Sigmoid colon (tissue), 7 donors: ENCODE measurements at places on chromosomes 1 and 21. TPM values are rescaled to one million over a fixed set of nuclear protein-coding genes. Genes with fewer than 3 reads are reported as not detected.

Gene FAM131C
- polyA plus RNA-seq: 0.12 TPM

Gene DVL1
- polyA plus RNA-seq: 25.8 TPM

Gene DENND2D
- 34.2 TPM for polyA plus RNA-seq

Gene KIAA1614
- 1.8 TPM for polyA plus RNA-seq

Gene USP21
- 22.2 TPM for polyA plus RNA-seq

Gene KLF17
- not detected for polyA plus RNA-seq

Gene SLAMF9
- polyA plus RNA-seq: 0.15 TPM

GRCh38 chr1:65963156-65963888 is 170.6 kb downstream of the PDE4B start:
- no peak for DNase-seq

- DNase-seq: no peak
These were observed 711.2 kb downstream of the KCNT2 start for GRCh38 chr1:195897076-195897475.

DNA sequence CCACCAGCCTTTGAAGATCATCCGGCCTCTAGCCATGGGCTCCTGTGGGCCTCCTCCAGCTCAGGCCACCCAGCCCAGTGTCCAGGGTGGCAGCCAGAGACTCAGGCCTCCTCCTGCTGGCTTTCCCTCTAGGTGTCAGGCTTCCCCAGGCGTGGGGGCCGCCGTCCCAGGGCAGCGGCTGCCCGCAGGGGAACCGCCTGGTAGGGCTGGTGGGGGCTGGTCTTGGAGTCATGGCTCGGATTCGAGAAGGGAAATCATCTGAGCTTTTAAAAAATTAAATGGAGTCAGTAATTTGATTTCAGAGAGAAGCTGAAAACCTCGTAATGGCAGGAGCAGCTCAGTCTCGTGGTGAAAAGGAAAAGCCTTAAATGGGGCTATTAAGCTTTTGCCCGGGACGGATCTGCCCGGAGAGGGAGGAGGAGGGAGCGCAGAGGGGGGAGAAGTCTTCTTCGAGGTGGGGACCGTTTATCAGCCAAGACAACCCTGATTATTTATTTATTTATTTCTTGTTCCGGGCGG is 66.4 kb upstream of the TARDBP start:
- DNase-seq: no peak

GRCh38 chr21:29501451-29501850 is 202.7 kb downstream of the BACH1 start:
- no peak for DNase-seq

DNA sequence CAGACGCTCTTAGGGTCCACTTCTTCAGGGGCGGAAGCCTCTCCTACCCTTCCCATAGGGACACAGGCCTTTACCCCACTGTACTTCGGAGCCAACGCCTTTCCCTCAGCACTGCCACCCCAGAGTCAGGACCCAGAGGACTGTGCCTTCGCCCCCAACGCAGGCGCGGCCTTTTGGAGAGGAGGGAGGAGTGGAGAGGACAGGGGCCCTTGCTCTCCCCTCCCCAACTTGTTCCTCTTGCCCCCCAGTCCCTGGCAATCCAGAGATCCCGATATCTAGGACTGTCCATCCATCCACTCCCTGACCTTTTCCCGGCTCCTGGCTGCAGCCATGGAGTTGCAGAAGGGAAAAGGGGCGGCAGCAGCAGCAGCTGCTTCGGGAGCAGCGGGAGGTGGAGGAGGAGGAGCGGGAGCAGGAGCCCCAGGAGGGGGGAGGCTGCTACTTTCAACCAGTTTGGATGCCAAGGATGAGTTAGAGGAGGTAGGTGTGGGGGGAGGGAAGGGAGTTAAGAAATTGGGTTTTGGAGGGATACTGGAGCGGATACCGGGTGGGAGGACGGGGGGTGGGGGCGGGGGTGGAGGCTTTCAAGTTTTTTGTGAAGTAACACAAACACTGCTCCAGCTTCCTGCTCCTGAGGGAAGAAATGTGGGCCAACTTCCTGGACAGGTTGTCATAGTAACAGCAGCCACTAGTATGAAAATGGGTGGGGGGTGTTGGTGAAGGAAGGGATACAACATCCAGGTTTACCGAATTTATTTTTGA is 636 bp downstream of the INTS3 start:
- peak; percentile 86 for DNase-seq

DNA sequence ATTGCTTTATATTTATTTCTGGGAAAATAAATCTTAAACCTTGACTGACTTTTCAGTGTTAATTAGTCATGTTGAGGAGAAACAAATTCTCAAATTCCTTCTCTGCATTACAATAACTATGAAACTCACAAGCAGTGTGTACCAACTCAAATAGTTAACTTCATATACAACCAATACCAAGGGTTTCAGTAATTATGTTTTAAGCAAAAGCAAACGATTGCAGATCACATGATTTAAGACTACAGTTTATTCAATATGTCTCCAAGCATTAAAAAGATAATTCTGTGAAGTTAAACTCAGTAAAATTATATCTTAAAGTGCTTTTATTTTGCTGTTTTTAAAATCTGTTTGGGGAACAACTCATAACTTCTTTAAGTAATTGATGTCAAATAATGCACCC is 28.6 kb downstream of the PCSK9 start:
- DNase-seq: no peak

DNA sequence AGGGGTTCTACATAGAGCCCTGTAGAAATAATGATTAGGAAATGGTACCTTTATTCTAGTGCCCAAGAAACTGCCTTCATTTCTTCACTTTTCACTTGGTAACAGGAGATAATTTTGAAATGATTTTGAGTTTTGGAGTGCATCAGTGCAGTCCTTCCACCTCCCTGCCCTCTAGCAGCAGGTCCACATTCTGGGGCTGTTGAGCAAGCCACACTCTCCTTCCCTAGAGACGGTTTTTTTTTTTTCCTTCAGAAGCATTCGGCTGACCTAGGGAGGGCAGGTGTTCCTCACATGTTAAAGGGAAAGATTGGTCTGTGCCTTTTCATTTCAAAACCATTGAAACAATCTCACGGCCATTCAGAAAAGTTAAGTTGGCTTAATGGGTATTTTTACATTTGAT is 39.8 kb downstream of the SLC37A1 start:
- DNase-seq: no peak

GRCh38 chr1:100414693-100415497 is 62.6 kb downstream of the CDC14A start:
- DNase-seq: no peak

DNA sequence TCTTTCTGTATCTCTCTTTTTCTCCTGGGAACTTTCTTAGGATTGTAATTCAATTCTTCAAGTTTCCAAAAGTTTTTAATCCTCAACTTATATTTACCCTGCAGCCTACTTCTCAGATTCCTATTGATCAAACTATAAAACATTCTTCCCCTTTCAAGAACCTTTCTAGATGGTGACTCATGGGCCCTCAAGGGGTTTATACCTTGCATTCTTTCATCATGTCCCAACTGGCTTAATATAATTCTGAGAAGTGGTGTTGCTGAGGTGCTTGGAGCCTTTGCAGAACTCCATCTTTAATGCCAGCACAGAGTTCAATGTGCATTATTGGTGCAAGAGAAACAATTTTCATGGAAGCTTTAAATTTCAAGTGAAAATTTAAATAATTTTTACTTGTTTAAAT is 273.4 kb downstream of the VAV3 start:
- no peak for DNase-seq

DNA sequence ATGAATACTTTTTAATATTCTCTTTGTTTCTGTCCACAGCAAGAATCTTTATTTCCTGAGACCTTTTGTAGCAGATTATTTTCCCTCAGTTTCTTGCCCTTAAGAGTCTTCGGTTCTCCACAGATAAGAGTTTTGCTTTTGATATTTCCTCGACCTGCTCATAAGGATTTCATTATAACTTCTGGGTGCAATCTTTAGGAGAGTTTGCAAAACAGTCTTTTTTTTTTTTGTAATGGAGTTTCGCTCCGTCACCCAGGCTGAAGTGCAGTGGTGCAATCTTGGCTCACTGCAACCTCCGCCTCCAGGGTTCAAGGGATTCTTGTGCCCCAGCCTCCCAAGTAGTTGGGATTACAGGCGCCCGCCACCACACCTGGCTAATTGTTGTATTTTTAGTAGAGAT is 10.1 kb upstream of the UBE4B start:
- no peak for DNase-seq

DNA sequence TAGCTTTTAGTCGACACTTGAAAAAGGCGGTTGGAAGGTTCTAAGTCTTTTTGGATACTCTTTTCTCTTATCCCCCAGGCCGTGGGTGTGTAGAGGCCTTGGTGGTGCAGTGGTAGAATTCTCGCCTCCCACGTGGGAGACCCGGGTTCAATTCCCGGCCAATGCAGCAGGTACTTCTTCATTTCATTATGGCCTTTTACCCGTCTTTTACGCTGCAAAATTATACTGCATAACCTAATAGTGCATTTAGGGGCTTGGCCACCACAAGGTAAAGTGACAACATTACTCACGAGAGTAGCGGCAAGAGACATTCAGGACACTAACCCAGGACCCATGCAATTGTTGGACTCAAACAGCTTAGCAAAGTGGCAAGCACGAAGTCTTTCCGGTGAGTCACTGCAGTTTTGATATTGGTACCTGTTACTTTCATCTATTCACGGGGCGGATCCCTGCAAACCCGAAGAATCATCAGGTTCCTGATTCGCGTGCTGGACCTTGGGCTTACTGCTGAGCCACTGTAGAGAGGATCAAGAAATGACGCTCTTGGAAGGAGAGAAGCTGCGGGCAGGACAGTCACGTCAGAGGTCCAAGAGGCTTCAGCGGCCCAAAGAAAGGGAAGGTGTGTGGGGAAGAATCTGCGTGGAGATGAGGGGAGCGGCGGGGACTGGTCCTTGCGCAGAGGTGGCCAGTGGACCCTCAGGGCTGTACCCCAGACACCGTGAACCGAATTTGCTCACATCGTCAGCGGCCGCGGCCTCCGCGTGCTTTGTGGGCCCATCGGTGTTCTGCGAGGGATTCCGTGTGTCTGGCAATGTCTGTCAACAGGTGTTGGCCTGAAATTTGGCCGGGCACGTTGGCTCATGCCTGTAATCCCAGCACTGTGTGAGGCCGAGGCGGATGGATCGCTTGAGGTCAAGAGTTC is 12.9 kb upstream of the RNU1-4 start:
- DNase-seq: peak; percentile 83

DNA sequence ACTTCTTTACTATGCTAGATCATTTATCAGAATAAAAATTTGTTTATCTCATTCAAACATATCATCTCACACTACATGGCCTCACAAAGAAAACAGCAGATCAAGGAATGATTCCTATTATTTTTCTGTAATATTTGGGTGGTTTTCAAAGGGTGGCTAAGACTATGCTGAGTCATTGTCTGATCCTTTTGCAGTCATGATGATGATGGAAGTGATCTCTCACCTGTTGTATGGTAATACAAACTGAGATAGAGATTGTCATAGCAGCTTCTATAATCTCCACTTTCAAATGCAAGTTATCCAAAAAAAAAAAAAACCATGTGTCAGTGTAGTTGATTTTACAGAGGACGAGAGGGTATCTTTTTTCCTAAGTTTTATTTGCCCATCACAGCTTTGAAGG is 37.2 kb upstream of the GBP5 start:
- no peak for DNase-seq

GRCh38 chr1:8153961-8154360 is 127.9 kb upstream of the ERRFI1 start:
- DNase-seq: no peak

DNA sequence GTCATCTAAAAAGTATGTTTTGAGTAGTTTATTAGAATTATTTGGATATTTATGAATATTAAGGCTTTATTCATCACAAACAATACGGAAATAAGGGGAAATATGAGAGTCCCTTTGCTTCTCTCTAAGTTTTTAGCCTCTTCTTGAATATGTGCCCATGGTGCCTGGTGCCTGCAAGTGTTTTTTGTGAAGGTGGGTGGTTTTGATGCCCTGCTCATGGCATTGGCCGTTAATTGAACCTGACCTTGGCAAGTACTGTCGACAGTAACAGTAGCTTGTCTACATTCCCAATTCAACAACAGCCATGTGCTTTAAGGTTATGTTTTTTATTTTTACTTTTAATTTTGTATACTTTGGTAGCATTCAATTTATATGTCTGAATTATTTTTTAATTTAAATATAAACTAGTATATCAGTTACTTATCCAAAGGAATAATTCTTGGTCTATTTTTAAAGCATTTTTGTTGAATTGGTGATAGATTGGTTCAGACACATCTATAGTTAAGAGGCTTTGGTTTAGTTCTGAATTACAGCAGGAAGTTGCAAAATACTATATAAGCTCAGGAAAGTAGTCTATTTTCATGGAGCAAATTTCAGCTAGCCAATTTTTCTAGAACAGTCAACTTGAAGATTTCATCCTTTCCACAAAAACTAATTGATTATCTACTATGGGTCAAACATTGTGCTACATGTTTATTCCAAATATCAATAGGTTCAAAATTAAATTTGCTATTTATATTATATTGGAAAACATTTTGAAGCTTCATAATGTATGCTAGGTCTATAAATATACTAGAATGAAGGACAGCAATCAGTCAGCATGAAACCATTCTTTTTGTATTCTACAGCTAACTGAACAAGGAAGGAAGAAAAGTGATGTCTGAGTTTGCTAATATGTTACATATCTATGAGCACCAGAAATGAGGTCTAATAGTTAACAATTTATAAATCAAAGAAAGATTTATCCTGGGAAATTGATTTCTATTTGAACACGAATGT is 184.4 kb downstream of the MRPL39 start:
- no peak for DNase-seq

- no peak for DNase-seq
These were observed 355.0 kb upstream of the DUSP10 start for GRCh38 chr1:222096883-222097282.

DNA sequence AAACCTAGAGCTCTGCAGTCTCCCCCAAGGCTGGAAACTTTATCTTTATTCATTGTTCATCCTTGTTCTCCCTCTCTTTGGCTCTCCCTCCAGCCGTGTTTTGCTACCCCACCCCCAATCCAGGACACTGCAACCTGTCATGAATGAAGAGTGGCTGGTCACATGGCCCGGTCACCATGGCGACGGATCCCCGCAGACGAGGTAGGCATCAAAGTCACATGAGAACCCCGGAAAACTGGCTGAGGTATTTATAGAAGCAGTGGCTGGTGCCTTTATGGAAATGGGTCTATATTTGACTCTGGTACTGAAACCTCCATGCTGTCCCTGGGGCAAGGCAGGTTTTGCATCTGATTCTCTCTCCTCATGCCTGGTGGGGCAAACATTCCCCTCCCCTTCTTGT is 13.4 kb upstream of the SLC6A17 start:
- no peak for DNase-seq

DNA sequence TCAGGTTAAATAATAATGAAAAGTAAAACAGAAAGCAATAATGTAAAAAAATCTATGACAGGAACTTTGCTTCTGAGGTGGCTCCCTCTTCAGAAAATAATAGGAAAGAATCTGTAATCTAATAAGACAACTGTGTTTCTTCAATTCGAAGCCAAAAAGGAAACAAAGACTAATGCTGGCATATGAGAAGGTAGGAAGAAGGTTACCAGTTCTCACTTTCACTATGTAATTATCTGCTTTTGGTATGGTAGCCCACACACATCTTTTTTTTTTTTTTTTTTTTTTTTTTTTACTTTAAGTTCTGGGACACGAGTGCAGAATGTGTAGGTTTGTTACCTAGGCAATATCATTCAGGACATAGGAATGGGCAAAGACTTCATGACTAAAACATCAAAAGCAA is 47.1 kb downstream of the COP1 start:
- DNase-seq: no peak

GRCh38 chr1:153617663-153618062 is 1.5 kb upstream of the S100A14 start:
- peak; percentile 90 for DNase-seq

GRCh38 chr1:178869119-178869697 is 1.7 kb downstream of the ANGPTL1 start:
- no peak for DNase-seq

- no peak for DNase-seq
These were observed 52.8 kb downstream of the DPT start for GRCh38 chr1:168676029-168676812.
